ENCODE measurements at places on chromosomes 4 and X.

DNA sequence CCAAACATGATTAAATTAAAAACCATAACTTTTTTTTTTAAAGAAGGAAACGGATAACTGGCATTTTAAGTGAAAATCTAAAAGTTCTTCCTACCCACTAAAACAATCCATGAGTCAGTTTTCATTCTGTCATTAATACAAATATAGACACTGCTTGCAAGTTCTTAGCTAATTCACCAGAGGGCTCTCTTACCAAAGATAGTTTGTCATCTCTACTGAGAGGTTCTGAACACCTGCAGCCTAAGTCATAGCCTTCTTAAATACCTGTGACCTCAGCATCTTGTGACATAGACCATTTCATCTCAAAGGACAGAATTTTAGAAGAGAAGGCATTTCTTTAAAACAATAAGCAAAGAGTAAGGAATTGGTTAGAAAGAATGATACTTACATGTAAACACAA is 65.3 kb upstream of the FAM120C start:
- DNase-seq: no peak

GRCh38 chr4:7135389-7135746 is 57.0 kb upstream of the SORCS2 start:
- no peak for DNase-seq

- DNase-seq: no peak
Measured at GRCh38 chrX:9379697-9380551, 84.9 kb upstream of the TBL1X start.

- no peak for DNase-seq
Measured at GRCh38 chr4:54446581-54446980, 211.2 kb upstream of the KIT start.

DNA sequence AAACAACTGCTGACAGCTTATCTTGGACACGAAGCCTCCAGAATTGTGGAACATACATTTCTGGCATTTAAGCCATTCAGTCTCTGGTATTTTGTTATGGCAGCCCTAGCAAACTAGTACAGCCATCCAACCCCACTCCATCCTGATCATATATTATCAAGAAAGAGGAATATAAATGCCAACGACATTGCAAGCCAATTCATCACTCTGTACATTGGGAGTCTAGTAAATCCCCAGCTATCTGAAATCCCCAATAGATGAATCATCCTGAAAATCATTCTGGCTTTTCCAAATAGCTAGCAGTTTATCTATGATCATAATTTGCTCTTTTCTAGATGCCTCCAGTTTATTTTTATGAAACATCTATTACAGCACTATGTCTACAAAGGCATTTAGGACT is 41.1 kb downstream of the FRMD7 start:
- DNase-seq: no peak
